ENCODE measurements at places on chromosomes 3 and 15. TPM values are rescaled to one million over a fixed set of nuclear protein-coding genes. Genes with fewer than 3 reads are reported as not detected.

HTR3E gene
- total RNA-seq: not detected

NCKIPSD gene
- 29.9 TPM for total RNA-seq

KY gene
- total RNA-seq: 0.16 TPM

CASR gene
- total RNA-seq: not detected

CMTM6 gene
- 59.2 TPM for total RNA-seq
